Ovary (tissue), 10 donors: ENCODE measurements at places on chromosomes 4 and X. TPM values are rescaled to one million over a fixed set of nuclear protein-coding genes. Genes with fewer than 3 reads are reported as not detected.

The PDS5A gene
- total RNA-seq = 60.4 TPM

The CLNK gene
- total RNA-seq = not detected

The TIMP1 gene
- 279 TPM for total RNA-seq

DNA sequence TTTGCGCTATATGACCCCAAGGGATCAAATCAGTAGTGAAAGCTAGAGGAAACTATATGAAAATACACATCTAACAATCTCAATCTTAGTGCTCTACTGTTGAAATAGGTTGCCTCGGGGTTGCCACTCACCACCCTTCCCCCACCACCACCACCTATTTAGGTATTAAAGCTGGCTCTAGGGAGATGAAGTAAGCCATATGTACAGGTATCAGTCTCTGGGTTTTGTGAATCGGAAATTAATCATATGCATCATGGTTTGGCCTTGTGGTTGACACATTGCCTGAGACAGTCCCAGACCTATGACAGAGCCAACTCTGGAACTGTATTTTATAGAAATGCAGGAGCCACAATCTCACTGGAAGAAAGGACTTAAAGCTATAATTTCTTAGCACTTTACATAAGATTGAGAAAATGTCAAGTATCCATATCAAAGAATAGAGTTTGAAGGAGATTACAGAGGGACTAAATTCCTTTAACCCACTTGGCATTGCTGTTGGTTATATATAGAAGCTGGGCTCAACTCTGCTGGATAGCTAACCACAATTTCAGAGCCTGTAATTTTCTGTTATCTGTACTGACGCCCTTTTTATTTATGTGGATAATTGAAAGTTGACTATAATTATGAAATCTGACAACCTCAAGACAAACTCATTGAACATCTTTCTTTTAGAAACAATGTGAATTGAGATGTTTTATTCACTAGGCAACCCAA, 26.7 kb upstream of the BMP2K start:
- H3K27me3 ChIP-seq = no peaks in the 10 kb centered on the region
- H3K36me3 ChIP-seq = no peaks in the 10 kb centered on the region
- no peak for DNase-seq
- H3K4me1 ChIP-seq = no peaks in the 10 kb centered on the region
